Stimulated activated CD8-positive, alpha-beta memory T cell treated with anti-CD3 and anti-CD28 coated beads, Interleukin-7, amount 100 ng/mL, for 24 hours (primary cell): ENCODE measurements at places on chromosomes 3 and 15.

- DNase-seq = no peak
Measured at GRCh38 chr3:177595530-177596188, 398.4 kb upstream of the TBL1XR1 start.

- DNase-seq = no peak
Measured at GRCh38 chr3:54339608-54340007, 217.3 kb downstream of the CACNA2D3 start.

- no peak for DNase-seq
Measured at GRCh38 chr3:123605789-123606234, 21.0 kb upstream of the HACD2 start.

DNA sequence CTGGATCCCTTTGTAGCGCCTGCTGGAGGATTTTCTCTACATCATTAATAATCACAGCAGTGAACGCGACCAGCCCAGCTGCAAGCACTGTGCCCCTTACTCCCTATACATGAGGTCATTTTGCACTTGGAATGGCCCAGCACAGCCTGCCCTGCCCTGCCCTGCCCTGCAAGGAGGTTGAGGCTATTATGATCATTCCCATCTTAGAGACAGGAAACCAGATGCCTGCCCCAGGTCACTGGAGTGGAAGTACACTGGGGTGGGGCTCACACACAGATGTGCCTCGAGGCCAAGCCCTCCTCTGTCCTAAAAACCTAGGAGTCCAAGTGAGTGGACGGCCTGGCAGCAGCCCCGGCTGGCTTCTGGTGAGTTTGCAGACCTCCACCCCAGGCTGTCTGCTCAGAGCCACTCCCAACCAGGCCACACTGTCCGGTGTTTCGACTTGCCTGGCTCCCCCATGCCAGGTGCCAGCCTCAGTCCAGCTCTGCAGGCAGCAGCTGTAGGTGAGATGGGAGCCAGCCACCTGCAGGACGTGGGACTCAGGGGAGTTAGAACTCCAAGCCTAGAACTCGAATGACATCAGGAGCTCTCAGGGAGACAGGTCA is 30.4 kb upstream of the SEC61A1 start:
- no peak for DNase-seq

DNA sequence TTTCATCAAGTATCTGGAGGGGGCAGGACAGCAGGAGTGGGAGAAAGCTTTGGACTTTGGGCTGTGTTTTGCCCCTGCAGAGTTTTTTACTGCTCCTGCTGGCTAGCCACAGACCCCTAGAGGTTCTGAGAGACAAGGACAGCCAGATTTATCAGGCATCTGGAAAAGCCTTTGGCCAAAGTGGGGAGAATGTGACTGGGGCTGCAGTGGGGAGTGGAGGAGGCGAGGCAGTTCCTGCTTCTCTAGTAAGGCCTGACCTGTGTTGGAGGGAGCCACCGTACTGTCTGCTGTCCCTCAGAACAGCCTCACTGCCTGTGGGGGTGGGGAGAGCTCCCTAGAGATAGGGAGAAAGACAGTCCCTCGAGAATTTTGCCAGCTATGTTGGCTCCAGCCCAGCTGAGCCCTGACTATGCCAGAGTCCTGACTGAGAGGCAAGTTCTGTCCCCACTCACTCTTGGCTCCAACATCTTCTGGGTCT is 2.2 kb downstream of the ALPK3 start:
- DNase-seq = no peak

DNA sequence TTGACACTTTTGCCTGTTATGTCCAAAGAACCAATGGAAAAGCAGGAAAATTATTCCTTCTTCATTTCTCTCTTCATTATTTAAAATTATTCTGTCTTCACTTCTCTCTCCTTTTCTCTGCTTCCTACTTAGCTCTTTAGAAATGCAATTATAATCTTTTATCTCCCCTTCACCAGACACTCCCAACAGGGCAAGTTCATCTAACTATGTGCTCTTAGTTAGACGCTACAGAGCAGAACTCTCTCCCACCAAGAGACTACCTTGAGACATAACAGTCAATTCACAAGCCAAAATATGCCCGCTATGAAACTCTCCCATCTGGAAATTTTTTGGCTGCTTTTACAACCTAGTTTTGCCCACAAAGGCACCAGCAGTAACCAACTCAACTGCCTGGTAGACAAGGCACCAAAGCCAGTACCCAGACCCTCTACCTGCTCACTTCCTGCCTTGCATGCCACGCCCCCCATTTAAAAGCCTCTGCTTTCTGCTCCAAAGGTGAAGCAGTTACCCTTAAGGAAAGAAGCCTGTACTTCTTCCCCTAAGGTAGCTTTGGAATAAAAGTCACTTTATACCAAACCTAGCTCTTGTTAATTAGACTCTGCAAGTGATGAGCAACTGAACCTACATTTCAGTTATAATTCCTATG is 28.1 kb downstream of the CCRL2 start:
- DNase-seq = no peak
